ENCODE measurements at places on chromosomes 12 and 14.

DNA sequence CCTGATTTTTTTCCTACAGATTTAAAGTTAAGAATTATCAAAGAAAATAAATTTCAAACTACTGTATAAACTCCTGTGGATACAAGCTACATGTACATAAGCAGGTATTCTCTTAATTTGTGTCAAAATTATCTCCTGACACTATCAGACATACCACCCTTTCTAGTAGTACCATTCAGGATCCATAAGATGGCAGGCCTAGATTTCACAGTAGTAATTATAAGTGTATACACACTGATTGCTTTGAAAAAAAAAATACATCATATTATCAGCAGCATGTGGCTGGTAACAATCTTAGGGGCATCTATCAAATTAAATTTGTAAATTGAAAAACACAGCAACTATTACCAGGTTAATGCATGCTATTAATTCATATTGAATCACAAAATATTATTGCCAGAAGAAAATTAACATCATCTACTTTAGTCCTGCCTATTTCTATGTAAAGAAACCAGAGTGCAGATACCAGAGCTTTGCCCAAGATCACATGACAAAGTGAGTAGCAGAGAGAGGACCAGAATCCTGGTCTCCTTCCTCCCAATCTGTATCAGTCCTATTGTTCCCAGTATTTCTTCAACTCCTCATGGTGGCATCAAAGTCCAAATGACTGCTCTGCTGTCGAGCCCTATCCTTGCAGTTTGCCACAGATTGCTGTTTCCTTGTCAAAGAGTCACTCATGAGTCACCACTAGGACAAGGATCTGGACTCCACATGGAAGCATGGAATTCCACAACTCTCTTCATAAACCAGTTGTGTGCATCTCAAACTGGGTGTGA, 27.7 kb upstream of the CALM1 start:
- DNase-seq: no peak

GRCh38 chr12:19095756-19096480, 33.6 kb upstream of the PLEKHA5 start:
- DNase-seq: no peak

DNA sequence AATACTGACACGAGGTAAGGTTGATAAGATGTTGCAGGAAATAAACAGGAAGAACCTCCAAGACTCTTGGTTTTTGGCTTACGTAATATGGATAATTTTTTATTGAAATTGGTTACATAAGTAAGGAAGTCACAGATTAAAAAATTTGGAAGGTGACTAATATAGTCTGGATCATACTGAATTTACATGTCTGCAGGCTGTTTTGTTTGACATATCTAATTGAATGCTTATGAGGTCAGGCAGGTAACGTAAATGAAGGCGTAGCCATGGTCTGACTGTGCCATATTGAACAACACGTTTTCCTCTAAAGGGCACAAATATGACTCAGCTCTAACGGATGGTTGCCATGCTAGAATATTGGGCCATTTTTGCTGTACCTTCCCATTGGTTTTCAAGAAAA, 648.1 kb upstream of the NOVA1 start:
- DNase-seq: no peak

- DNase-seq: no peak
Measured at GRCh38 chr14:51396222-51396815, 156.3 kb downstream of the TMX1 start.

DNA sequence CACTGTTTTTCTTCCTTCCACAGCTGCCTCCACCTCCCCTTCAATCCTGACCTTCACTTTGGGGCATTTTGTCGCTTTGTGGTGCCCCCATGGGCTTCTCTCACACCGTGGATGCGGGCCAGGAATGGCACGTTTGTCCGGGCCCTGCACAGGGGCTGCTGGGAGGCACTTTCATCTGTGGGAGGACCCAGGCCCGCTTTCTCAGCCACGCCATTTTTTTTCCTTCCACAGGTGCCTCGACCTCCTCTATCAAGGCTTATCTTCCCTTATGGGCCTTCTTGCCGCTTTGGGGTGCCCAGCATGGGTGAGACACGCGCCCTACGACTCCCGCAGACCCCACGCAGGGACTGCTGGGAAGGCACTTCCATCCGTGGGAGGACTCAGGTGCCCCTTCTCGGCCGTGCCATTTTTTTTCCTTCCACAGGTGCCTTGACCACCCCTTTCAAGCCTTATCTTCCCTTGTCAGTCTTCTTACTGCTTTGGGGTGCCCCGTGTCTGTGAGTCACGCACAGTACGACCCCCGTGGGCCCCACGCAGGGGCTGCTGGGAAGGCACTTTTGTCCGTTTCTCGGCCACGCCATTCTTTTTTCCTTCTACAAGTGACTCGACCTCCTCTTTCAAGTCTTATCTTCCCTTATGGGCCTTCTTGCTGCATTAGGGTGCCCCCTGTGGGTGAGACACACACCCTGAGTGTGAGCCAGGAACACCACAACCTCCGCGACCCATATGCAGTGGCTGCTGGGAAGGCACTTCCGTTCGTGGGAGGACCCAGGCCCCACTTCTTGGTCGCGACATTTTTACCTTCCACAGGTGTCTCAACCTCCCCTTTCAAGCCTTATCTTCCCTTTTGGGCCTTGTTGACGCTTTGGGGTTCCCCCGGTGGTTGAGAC, 270.7 kb downstream of the ALG10 start:
- no peak for DNase-seq

DNA sequence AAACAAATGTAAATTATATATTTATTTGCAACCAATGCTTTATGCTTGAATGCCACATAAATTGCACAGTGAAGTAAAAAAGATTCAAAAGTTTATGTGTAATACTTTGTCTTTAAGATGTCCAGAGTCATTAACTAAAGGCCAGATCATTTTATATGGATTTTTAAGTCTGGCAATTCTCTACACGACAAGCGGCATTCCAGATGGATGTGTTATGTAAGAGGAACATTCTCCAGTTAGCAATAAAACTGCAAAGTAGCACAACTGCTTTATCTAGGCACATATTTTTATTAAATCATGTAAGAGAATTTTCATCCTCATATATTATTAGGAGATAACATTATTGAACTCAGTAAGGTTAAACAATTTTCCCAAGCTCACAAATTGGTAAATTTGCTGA, 1717.7 kb upstream of the SEL1L start:
- no peak for DNase-seq

- DNase-seq: no peak
Measured at GRCh38 chr14:32372154-32372553, 43.1 kb downstream of the AKAP6 start.

DNA sequence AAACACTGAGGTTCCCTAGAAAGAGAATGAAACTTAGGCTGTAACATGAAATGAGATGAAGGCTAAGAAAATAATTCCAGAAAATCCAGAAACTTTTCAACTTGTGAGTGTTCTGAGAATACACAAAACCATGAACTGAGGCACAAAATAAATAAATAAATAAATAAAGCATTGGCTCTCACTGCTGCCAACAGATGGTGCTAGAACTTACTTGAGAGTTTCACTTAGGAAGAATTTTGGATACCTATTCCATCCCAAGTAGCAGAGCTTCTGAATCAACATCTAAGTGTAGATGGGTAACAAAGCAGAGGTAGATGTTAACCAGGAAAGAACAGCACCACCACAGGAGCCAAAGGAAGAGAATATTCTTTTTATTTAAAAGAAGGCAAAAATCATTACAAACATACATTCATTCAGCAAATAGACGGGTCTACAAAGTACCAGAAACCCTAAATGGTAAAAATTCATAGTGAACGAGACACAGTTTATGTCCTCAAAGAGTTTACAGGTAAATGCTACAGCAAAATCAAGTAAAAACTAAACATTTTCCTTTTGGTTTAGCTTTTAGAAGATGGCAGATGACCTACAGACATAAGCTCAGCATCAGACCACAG, 16.7 kb downstream of the EPS8 start:
- DNase-seq: no peak

- no peak for DNase-seq
Measured at GRCh38 chr14:61609191-61609843, 86.0 kb upstream of the HIF1A start.

GRCh38 chr14:75470238-75470797, 42.5 kb downstream of the JDP2 start:
- no peak for DNase-seq

GRCh38 chr14:89881839-89882238, 72.7 kb downstream of the EFCAB11 start:
- DNase-seq: no peak

DNA sequence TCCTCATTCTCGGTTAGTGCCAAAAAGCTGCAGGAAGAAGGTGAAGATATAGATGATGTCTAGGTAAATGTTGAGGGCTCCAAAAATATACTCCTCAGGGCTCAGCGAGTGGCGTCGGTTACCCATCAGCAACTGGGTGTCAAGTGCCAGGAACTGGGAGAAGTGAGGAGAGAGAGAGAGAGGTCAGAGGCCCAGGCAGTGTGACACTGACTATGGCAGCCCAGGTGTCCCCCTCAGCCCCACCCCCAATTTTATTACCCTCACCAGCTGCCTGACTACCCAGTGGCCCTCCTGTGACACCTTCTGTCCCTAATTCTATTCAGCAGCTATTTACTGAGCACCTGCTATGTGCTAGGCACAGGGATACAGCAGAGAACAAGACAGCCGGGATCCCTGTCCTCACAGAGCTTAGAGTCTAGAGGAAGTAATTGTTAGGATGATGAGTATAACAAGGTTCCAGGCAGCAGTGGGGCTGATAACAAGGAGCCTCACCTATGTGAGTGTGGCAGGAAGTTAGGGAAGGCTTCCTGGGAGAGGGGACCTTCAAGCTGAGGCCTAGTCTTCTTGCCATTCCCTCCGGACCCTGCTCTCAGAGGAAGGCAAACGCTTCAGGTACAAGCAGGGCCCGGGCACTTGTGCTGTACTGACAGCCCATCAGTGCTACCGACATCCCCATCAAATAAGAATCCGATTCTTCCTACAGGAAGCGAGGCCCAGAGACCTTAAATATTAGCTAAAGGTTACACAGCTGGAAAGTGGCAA, 27.8 kb upstream of the BCDIN3D start:
- DNase-seq: no peak

- DNase-seq: no peak
Measured at GRCh38 chr14:89507521-89507920, 90.5 kb upstream of the FOXN3 start.

DNA sequence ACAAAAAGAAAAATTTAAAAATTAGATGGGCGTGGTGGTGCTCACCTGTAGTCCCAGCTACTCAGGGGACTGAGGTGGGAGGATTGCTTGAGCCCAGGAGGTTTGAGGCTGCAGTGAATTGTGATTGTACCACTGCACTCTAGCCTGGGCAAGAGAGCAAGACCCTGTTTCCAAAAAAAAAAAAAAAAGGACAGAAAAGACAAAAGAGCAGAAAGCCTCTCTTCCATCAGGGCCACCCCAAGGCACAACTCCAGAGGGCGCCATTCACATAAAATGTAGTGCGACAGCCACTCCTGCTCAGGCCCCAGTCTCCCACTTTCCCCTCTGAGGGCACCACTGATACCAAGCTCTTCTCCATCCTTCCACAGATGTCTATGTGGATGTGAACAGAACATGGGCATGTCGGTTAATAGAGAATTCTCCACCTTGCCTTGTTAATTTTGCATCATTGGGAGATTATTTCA, 41.8 kb downstream of the DGLUCY start:
- DNase-seq: no peak

DNA sequence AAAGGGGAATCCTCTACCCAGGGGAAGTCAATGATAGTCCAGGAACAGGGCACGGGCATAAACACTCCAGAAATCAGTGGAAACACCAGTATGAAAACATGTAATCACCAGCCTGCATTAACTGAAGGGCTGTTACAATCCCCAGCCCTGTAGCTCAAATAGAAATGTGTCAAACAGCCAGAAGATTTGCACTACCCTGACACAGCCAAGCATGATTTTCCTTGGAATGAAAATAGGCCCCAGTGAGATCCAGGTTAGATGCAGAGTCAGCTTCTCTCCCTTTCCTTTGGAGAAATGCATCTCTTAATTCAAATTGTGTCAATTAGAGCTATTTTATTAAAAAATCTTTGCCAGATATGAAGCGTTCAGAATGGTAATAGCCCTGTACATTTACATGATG, 158.1 kb downstream of the RPS29 start:
- no peak for DNase-seq

- no peak for DNase-seq
Measured at GRCh38 chr14:58276208-58276607, 22.1 kb upstream of the ARID4A start.

DNA sequence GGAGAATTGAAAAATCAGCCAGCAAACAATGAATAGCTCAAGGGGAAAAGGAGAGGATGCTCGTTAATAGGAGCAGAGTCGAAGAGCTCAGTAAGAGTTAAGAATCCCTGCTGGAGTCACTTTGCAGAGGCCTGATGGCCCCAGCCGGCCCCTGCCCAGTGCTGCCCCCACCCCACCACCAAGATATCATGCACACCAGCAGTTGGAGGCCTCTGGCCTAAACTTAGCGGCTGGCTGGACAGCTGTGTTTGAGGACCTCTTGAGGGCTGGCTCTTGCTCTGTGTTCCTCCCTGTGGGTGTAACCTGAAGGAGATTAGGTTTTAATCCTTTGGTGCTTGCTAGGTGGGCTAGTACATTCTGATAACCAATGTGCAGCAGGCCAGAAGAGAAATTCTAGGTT, 142.0 kb downstream of the PLXNC1 start:
- DNase-seq: no peak

GRCh38 chr12:101878243-101878821, 952 bp downstream of the DRAM1 start:
- no peak for DNase-seq

GRCh38 chr14:87898301-87898700, 94.7 kb downstream of the GALC start:
- DNase-seq: no peak

DNA sequence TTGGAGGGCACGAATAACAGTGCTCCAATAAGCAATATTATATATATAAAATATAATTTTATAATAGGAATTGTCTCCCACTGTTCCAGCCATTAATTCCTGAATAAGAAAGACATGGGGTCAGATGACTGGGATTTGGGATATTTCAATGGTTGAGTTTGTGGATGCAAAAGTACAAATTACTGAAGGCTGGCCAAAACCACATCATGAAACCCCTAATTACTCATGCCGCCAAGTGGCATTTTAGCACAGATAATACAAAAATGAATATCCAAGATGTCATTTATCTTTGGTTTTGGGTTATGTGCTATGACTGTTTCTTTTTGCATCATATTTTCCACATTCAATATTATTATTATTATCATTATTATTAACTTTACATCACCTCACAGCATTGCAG, 261.4 kb upstream of the TBX3 start:
- DNase-seq: no peak
